Suppressor macrophage treated with lipopolysaccharide for 1 hour (primary cell): ENCODE measurements at places on chromosomes 13 and 19.

DNA sequence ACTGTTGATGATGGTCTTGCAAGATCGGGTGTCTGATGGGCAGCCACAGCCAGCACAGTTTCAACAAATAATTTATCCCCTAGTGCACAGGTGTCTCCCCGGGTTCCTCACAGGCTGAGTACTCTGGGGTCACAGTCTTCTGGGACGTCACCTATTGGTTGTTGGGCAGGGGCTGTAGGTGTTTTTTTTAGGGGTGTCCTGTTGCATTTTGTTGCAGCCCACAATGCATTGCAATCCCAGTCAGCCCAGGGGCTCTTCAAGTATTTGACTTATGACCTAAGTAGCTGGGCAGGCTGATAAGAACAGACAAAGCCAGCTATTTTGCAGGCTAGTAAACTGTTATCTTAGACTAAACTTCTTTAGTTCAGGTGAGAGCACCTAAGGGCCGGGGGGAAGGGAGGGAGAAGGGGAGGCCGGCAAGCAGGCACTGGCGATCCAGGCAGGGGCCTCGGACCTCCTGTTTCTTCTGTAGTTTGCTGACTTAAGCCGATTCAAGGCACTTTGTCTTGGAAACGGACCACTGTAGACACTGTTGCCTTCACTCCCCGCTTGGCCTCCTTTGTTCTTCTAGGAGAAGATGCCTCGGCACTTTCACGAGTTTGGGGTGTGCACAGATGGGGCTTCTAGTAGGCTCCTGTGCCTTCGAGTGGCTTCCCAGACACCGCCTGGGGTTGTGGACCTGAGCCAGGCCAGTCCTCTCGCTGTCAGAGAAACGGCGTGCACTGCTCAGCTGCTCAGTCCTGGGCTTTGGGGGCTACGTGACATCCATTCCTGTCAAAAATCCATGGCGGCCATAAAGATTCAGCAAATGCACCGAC, 33.9 kb upstream of the GRTP1 start:
- DNase-seq: no peak

DNA sequence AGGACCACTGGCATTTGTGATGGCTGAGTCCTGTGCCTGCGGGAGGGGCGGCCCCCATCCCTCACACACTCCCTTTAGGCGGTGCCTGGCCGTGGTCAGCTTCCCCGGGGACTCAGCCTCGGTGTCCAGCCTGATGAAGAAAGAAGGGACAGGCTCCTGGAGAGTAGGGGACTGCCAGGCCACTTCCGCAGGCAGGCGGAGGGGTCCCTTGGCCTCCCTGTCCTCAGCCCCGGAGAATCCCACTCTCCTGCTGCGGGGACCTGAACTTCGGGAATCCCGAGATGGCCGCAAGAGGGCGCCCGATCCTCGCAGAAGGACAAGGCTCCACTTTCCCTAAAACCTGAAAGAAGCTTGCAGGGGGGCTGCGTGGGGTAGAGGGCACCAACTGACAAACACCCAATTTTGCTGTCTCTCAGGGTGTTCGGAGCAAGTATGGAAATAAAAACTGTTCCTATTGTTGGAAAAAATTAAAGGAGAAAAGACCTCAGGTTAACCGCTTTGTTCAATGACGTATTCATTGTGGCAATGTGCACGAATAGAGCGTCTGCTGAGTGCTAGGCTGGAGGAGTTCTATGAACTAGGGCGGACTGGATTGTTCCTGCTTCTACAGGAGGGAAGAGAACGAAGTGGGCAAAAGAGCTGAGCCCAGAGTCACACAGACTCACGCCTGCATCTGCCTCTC, 297.3 kb downstream of the ZNF536 start:
- peak; percentile 81 for DNase-seq

DNA sequence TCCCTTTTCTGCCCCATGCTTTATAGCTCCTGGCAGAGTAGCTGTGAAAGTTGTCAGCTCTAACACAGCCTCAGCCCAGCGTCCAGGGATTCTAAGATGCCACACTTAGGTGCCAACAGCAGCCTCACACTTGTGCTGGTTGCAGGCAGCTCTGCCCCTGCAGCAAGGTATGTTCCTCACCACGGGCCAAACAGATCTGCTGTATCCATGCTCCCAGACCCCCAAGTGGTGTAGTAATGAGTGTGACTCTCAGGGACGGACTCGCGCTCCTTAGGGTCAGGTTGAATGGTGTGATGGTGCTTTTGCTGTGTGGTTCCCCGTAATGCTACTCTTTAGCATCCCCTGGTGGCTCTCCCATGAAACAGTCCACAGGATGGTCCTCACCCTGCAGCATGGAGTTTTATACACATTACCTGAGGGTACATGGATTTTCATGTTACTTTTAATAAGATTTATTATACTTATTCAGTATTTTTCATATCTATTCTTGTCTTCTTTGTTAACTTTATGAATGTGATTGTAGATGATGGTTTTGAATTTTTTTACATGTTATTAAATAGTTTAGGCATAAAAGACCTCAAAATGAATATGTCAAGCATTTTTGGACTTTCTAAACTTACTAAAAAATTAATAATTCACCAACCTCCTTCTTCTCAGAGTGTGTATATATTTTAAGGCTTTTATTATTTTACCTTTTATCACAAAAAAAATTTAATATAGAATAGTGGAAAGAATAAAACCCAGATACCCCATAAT, 232.5 kb downstream of the SLC7A1 start:
- DNase-seq: peak; percentile 62

DNA sequence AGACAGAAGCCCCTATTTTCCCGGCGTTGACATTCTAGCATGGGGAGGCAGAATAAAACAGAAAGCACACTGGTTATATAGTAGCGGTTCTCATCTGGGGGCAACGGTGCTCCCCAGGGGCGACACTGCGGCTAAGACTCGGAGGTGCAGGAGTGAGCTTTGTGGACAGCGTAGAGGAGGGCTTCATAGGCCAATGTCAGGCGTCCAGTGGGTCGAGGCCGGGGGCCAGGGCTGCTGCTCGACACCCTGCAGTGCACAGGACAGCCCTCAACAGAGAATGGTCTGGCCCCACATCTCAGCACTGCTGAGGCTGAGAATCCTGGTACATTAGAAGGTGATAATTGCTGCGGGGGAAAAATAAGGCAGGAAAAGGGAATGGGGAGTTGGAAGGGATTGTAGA, 1.5 kb downstream of the ZNF628 start:
- DNase-seq: no peak

GRCh38 chr13:87677496-87678371, 6.6 kb downstream of the SLITRK5 start:
- DNase-seq: no peak

DNA sequence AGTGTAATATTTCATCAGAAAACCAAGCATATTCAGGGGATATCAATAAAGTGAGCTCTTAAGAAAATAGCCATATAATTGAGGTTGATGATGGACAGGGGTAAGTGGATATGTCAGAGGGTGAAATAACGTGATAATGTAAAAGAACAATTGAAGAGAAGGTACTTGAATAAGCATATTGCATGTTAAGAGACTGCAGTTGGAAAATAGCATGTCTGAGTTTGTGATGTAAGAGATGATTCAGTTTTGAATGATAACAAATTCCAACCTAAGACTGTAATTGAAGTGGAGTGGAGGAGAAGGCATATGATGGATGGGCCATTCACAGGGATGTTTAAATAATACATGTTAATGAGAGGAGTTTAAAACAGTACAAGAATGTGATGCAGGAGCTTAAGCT, 1633.5 kb downstream of the SLITRK1 start:
- DNase-seq: no peak

GRCh38 chr19:2385053-2385721, 25.1 kb downstream of the TMPRSS9 start:
- DNase-seq: peak; percentile 59

- DNase-seq: no peak
These were observed 12.0 kb downstream of the LYL1 start for GRCh38 chr19:13090511-13091231.

- DNase-seq: no peak
These were observed 4.3 kb downstream of the RPL36 start for GRCh38 chr19:5694167-5694955.

GRCh38 chr13:46531953-46532352, 21.0 kb upstream of the LRCH1 start:
- DNase-seq: no peak

- DNase-seq: peak; percentile 71
These were observed 932 bp downstream of the SLC35E1 start for GRCh38 chr19:16571283-16571682.

- DNase-seq: no peak
These were observed 2704.4 kb downstream of the PCDH9 start for GRCh38 chr13:64525687-64526086.

GRCh38 chr19:19081642-19082151, 17.9 kb downstream of the SLC25A42 start:
- no peak for DNase-seq

- no peak for DNase-seq
These were observed 6.3 kb downstream of the ZNF71 start for GRCh38 chr19:56601375-56601774.

DNA sequence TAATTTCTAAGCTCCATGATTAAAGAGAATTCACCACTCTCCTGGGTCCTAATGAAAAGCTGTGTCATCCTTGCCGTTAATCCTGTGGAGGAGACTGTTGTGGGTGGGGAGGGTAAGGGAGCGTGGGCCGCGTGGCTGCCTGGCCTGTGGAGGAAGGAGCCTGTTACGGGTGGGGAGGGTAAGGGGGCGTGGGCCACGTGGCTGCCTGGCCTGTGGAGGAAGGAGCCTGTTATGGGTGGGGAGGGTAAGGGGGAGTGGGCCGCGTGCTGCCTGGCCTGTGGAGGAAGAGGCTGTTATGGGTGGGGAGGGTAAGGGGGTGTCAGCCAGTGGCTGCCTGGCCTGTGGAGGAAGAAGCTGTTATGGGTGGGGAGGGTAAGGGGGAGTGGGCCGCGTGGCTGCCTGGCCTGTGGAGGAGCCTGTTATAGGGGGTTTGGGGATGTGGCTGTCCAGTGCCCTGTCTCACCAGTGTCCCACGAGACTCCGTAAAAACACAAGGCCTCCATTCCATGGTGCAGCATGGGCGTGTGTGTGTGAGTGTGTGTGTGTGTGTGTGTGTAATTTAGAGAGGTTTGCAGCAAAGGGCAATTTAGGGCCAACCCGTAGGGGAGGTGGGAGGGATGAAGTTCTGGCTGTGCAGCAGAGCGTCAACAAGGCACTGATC, 15.6 kb upstream of the DCUN1D2 start:
- DNase-seq: peak; percentile 41

GRCh38 chr13:29861694-29862110, 11.3 kb upstream of the UBL3 start:
- DNase-seq: no peak

DNA sequence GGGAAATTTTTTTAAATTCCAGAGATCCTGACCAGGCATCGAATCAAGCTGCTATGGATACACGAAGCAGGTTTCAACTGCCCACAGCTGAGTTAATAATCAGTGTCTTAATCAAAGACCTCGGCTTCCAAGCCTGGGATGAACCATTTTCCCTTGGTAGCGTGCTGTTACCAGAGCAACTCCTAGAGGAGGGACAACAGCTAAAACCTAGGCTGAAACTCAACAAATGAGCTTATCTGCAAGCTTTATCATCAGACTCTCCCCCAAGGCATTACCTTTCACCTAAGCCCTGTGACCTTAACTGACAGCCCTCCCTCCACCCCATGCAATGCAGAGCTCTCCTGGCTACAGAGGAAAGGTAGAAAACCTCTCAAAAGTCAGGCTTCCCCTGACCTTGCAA, 39.7 kb downstream of the RCBTB1 start:
- no peak for DNase-seq

GRCh38 chr13:45439781-45440462, 21.7 kb upstream of the SLC25A30 start:
- no peak for DNase-seq

DNA sequence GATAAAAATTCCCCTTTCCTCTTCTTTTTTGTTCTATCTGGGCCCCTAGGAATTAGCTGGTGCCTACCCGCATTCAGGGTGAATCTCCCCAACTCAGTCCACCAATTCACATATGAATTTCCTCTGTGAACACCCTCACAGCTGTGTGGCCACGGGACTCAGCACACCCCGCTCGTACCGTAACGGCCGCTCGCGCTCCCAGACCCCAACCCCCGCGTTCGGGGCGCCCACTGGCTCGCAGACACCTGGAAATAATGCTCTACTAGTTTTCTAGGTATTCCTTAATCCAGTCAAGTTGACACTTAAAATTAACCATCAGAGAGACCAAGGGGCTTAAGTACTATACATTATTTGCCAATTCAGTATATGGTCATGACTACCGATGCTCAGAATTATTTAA, 1702.1 kb upstream of the PCDH20 start:
- no peak for DNase-seq

GRCh38 chr19:16885166-16885565, 3.6 kb upstream of the F2RL3 start:
- DNase-seq: no peak

DNA sequence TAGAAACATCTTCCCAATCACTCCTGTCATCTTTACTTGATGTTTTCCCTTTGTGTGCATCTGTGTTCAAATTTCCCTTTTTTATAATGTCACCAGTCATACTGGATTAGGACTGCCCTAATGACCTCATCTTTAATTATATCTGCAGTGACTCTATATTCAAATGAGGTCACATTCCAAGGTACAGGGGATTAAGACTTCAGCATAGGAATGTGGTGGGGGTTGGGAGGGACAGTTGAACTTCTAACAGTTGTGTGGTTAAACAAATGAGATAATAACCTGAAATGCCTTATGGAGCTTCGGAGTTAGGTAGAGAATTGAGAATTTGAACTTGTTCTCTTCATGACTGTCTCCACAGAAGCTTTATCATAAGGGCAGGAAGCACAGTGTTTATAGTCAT, 23.0 kb downstream of the PAN3 start:
- DNase-seq: peak; percentile 66

- no peak for DNase-seq
These were observed 50.1 kb upstream of the MAB21L1 start for GRCh38 chr13:35526577-35526976.

DNA sequence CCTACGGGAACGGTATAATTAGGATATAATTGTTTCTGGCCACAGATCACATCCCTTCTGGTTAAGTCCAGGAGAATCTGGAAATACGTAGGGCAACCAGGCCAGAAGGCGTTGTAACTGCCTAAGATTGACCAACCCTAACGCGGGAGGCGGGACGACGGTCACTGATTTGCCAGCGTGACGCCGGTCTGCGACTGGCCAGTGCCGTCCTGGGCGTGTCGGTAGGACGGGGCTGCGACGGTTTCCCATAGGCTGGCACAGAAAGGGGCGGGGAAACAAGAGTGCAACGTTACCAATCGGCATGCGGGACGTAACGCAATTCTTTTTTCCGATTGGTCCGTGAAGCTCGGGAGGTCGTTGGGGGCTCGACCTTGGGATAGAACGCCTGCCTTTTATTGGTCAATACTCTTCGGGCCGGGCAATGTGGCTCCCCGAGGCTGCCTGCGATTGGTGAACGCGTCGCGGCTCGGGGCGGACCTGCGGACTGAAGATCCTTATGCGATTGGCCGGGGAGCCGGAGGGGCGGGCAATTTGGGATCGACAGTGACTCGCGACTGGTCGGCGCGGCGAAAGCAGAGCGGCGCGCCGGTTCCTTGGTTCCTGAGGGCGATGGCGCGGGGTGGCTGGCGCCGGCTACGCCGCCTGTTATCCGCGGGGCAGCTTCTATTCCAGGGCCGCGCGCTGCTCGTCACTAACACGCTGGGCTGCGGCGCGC, at the start of gene MPV17L2:
Gene MPV17L2 (plus strand): TSS at position 546 of the 715 bp plus-strand sequence. CDS start 64 bp downstream, at position 610.
- peak; percentile 99 for DNase-seq

- DNase-seq: no peak
These were observed 748.1 kb downstream of the DACH1 start for GRCh38 chr13:71118779-71119364.

- peak; percentile 63 for DNase-seq
These were observed 109.5 kb downstream of the STK24 start for GRCh38 chr13:98467263-98467985.

- DNase-seq: no peak
These were observed 99.6 kb downstream of the FOXO1 start for GRCh38 chr13:40566811-40567210.

- no peak for DNase-seq
These were observed 91.0 kb upstream of the SLC15A1 start for GRCh38 chr13:98843482-98843877.

GRCh38 chr19:10013834-10014618, 743 bp downstream of the RDH8 start:
- no peak for DNase-seq
